Activated naive CD4-positive, alpha-beta T cell treated with Interleukin-2 at 50 U/mL for 16 hours (primary cell): ENCODE measurements at places on chromosomes 16 and 17.

- DNase-seq = no peak
These were observed 28.1 kb upstream of the BAHCC1 start for GRCh38 chr17:81367171-81367570.

DNA sequence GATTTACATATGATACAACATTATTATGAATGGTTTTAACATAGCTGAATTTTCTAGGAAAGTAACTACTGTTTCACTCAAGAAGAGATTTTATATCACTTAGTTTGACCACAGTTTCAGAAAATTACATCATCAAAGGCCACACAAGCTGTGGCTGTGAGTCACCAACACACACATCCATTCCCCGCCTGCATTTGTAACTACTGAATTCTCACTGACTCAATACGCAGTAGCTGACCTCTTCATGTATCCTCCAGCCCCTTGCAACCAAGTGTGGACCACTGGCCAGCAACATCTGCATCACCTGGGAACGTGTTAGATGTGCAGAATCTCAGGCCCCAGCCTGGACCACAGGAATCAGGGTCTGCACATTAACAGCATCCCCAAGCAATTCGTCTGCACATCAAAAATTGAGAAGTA, 197.6 kb downstream of the XYLT1 start:
- peak; percentile 42 for DNase-seq

- no peak for DNase-seq
These were observed at the start of gene HSPB9 for GRCh38 chr17:42122371-42123303. HSPB9 (plus strand) TSS chr17:42122804; CDS start chr17:42122851, 47 bp downstream.

DNA sequence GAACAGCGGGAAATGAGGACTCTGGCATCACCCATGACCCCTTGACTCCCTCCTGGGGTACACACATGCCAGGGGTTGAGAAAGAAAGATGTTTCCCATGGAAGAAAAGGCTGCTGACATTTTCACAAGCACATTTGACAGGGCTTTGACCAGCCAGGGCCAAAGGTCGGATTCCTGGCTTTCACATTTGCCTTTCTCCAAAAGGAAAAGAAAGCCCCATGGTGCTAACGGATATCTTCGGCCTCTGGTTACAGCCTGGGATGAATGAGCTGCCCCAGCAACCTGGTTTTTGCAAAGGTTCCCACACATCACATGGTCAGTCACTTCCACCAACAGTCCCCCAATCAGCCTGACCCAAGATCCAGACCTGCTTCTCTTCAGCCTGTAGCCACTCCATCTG, 478.2 kb upstream of the CDH11 start:
- DNase-seq = no peak
